ENCODE measurements at places on chromosomes 3 and 15.

GRCh38 chr15:70362886-70363285 lies 265.2 kb upstream of the TLE3 start:
- DNase-seq, result no peak

GRCh38 chr15:38828031-38828532 lies 263.5 kb upstream of the RASGRP1 start:
- DNase-seq, result no peak

GRCh38 chr15:73687351-73687750 lies 3.2 kb downstream of the CD276 start:
- DNase-seq, result no peak

DNA sequence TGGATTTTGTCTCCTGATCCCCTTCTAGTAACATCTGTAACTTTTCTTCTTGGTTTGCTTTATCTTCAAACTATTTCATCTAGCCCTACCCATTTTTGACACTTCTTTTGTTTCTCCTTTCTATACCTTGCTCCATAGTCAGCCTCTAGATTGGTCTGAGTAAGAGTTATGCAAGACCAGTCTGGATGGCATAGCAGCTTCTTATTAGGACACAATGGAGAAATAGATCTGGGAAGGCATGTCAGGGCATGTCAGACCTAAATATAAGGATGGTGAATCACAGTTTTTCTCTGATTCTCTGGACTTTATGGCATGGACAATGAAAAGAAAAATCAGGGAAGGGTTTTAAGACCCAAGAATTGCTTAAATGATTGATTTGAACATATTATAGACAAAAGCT lies 452.5 kb downstream of the RAP2B start:
- DNase-seq, result peak; percentile 72

GRCh38 chr3:132596816-132597433 lies at the start of gene ACKR4:
TSS of gene ACKR4 (plus strand) at chr3:132597270. CDS start at chr3:132600398, 3,128 bp downstream.
- DNase-seq, result no peak

DNA sequence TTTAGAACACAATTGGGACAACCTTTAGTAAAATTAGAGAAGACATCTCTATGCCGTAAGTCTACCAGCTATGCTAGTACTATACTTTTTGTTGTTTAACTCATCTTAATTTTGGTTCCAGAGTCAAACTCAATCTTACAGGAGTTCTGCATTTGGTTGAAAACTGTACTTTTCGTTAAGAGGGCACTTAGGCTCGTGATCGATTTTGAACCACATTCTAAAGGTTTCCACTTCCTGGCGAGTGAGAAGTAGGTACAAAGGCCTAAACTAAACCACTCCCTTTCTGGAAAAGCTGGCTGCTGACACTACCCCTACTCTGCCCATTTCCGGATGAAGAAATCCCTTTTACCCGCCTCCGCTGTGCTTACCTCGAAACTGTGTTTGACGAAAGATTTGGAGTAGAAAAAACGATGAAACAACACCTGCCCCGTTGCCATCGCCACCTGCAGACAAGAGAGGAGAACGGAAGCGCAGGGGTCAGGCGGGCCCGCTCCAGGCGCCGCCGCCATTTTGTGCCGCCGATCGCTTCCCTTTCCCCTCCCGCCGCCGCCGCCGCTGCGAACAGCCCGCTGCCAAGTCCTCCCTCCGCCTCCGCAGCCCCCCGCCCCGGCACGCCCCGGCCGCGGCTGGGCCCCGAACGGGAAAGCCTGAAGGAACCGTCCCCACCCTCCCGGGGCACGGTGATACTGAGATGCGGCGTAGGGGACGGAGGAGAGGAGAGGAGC lies 748 bp downstream of the CCNL1 start:
- DNase-seq, result no peak

- DNase-seq, result no peak
Measured at GRCh38 chr3:52119826-52120225, 34.4 kb downstream of the POC1A start.

DNA sequence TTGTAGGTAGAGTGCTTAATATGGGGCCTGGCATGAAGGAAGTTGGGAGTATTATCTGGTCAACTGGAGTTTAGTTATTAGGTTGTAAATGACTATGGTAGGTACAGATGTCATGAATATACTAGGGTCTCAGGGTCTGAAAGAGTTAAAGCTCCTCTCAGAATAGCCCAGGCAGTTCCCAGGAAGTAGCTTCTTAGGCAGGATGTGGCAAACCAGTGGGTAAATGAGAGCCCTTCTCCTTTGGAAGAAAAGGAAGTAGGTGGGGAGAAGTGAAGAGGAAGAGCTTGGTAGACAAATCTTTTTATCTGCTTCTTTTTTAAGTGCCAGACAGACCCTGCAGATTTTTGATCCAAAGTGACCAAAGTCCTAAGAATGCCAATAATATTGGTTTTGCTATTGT lies 24.5 kb downstream of the MAP2K1 start:
- DNase-seq, result no peak

DNA sequence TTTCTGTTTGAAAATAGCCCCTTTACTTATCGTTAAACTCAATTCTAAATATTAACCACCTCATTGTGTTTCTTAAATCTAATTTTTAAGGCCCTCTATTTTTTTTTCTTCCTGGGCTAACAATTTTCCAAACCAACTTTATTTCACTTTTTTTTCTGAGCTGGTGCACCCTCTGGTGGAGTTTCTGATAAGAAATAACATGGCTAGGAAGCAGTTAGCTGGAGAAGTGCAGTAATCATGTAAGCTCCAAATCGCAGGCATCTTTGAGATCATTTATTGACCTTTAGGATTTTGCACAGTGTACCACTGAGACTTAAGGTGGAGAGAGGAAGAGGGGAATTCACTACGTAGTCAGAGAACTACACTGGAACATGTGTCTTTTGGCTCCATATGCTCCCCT lies 6.4 kb downstream of the TMEM207 start:
- DNase-seq, result peak; percentile 25

DNA sequence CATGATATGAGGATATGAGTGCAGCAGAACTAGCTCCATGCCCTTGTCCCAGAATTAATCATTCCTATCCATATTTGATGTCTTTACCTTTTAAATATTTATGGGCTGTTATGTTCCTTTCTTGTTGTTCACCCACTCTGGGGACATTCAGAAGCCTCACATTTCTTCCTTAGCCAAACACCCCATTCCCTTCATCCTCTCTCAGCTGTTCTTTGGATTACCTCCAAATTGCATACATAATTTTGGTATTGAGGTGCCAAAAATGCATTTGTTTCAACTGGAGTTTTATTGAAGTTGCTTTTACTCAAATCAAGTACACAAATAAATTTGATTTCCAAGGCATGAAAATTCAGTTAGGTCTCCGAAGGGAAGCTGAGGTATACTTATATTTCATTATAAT lies 51.4 kb downstream of the CHL1 start:
- no peak for DNase-seq

DNA sequence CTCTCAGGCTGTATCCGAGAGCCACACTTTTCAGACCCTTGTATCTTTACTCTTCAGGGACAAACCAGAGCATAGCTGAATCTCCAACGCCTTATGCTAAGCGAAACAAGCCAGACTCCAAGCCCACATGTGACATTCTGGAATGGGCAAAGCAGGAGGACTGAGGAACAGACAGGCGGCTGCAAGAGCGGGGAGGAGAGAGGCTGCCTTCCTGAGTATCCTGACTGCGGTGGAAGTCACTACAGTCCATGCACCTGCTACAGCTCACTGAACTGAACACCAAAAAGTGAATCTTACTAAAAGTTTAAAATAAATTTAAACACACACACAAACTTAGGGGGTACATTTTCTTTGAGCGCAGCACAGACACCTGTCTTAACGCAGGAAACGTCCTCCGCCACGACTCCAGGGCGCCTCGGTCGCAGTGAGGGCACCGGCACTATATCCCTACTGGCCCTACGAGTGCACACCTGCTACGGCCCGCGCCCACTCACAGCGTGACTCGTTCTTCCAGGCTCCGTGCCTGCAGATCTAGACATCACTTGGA lies 1.4 kb downstream of the CYFIP1 start:
- no peak for DNase-seq

GRCh38 chr3:176697284-176697889 lies 499.9 kb downstream of the TBL1XR1 start:
- no peak for DNase-seq

- no peak for DNase-seq
Measured at GRCh38 chr3:46701181-46701939, at the start of gene TMIE. TSS of gene TMIE (plus strand) at chr3:46701392. CDS start at chr3:46701488, 96 bp downstream.

- DNase-seq, result no peak
Measured at GRCh38 chr3:140315955-140316354, 361.9 kb upstream of the TRIM42 start.

DNA sequence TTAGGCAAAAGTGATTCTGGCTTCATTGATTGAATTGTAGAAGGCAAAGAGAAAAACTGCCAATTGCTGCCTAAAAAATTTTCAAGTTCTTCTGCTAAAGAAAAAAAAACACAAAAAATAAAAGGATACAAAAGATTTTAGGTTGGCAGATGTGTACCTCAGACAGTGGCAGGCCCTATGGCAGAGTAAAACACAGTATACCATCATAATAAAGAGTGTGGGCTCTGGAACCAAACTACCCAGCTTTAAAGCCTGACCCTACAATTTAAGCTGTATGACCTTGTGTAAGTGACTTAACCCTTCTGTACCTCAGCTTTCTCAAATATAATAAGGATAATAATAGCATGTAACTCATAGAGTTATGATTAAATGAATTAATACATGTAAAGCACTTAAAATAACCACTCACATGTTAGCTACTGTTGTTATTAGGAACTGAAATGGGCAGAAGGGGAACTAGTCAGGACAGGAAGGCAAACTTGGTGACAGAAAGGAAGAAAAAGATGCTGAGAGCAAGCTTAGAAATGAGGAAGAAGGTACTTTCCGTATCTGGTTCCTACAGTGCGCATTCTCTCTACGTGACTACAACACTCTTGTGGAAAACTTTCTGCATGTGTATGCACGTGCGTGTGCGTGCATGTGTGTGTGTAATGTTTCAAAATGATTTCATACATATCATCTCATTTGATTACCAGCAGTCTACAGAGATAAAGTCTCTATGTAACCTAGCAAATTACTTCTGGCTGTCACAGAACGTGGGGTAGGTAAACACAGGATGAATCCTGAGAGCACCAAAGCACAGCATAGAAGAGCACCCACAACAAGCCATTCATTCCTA lies 13.6 kb upstream of the GATM start:
- DNase-seq, result no peak

DNA sequence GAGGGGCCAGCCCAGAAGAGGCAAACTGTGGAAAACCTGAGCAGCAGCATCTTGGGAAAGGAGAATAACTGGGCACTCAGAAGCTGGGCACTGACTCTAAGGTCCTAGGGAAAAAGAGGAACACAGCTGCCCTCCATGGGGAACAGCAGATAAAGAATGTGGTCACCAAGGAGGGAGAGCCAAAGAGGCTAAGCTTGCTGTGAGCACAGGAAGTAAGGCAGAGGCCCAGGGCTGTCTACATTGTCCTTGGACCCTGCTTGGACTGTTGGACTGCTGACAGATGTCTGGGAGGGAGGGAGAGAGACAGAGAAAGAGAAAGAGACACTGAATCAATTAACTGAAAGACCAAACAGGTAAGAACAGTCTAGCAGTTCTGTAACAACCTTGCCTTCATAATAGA lies 4.5 kb upstream of the MNS1 start:
- DNase-seq, result no peak

- DNase-seq, result no peak
Measured at GRCh38 chr3:112860898-112861297, 14.2 kb upstream of the CD200R1L start.

GRCh38 chr3:13019243-13020095 lies 53.8 kb downstream of the IQSEC1 start:
- peak; percentile 59 for DNase-seq

DNA sequence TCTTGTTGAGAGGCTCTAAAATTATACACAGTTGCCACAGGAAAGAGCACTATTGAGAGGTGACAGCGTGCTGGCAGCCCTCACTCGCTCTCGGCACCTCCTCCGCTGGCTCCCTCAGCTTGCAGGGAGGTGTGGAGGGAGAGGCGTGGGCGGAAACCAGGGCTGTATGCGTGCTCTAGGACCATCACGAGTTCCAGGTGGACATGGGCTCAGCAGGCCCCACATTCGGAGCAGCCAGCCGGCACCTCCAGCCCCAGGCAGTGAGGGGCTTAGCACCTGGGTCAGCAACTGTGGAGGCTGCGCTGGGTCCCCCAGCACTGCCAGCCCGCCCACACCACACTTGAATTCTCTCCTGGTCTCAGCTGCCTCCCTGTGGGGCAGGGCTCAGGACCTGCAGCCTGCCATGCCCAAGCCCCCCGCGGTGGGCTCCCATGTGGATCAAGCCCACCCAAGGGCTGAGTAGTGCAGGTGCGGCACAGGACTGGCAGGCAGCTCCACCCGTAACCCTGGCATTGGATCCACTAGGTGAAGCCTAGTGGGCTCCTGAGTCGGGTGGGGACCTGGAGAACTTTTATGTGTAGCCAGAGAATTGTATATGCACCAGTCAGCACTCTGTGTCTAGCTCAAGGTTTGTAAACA lies 460.6 kb upstream of the ALCAM start:
- DNase-seq, result no peak

DNA sequence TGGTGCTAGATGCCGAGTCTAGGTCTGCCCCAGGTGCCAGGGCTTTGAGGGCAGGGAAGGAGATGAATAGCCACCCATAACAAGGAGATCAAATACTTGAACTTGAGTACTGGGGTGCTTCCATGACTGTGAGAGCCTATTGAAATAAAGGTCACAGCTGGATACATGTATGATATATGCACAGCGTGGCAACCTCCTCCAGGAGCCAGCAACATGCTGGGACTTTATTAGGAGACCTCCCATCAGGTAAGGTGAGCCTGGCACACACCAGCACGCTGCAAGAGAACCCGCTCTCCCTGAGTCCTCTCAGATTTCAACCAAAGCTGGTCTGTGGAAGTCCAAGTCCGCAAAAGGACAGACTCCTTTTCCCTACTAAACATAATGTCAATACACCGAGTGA lies 10.5 kb upstream of the HES1 start:
- DNase-seq, result no peak

GRCh38 chr3:159172473-159172872 lies 370.6 kb downstream of the MFSD1 start:
- no peak for DNase-seq

GRCh38 chr3:66592927-66593625 lies 92.3 kb upstream of the LRIG1 start:
- no peak for DNase-seq

DNA sequence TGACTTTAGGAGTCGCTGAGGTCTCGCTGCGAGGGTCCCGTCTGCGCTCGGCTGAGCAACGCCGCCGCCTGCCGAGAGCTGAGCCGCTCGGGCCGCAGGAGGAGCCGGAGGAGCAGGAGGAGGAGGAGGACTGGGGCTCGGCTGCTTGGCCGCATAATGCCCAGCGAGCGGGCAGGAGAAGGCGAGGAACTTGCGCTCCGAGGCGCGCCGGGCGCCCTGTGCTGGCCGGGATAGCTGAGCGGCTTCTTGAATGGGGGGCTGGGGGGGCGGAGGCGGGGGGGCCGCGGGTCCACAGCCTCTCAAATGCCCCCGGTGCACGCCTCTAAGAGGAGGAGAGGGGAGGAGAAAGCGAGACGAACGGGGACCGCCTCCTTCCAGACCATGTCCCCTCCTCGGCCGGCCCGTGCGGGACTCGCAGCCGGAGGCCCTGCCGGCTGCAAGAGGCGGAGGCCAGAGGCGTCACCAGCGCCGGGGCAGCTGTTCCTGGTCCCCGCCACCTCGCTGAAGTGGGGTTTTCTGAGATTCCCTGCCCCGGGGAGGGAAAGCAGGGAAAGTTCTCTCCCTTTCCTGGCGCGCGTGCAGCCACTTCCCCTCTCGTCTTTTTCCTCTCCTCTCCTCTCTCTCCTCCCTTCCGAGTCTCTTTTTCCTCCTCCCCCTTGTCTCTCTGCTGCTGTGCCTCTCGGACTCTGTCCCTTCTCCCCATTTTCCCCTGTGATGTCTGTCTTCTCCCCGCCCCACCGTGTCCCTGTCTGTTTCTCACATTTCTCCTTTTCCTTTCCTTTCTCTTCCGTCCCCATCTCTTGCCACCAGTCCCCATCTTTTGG lies at the start of gene ADAMTS9:
ADAMTS9 (minus strand) TSS at position 220 of the 824 bp plus-strand sequence. CDS start 343 bp downstream, outside the sequence.
- peak; percentile 56 for DNase-seq

- DNase-seq, result no peak
Measured at GRCh38 chr15:34794590-34795206, 651 bp downstream of the ACTC1 start.

Data from stromal cell of bone marrow (primary cell).